ENCODE measurements at places on chromosomes 12 and 14.

DNA sequence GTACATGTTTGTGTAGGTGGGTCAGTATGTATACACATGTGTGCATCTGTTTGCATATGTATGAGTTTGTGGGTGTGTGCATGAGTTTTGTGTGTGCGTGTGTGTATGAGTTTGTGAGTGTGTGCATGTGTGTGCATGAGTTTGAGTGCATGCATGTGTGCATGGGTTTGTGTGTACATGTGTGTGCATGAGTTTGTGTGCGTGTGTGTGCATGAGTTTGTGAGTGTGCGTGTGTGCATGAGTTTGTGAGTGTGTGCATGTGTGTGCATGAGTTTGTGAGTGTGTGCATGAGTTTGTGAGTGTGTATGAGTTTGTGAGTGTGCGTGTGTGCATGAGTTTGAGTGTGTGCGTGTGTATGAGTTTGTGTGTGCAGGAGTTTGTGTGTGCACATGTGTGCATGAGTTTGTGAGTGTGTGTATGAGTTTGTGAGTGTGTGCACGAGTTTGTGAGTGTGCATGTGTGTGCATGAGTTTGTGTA lies 61.5 kb downstream of the FZD10 start:
- DNase-seq: no peak

DNA sequence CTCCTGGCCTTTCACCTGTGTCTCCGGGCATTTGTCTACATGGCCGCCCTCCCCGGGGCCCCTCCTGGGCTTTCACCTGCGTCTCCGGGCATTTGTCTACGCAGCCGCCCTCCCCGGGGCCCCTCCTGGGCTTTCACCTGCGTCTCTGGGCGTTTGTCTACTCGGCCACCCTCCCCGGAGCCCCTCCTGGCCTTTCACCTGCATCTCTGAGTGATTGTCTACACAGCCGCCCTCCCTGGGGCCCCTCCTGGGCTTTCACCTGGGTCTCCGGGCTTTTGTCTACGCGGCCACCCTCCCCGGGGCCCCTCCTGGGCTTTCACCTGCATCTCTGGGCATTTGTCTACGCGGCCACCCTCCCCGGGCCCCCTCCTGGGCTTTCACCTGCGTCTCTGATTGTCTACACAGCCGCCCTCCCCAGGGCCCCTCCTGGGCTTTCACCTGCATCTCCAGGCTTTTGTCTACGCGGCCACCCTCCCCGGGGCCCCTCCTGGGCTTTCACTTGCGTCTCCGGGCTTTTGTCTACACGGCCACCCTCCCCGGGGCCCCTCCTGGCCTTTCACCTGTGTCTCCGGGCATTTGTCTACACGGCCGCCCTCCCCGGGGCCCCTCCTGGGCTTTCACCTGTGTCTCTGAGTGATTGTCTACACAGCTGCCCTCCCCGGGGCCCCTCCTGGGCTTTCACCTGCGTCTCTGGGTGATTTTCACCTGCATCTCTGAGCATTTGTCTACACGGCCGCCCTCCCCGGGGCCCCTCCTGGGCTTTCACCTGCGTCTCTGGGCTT lies 68.0 kb upstream of the GALNT9 start:
- no peak for DNase-seq

DNA sequence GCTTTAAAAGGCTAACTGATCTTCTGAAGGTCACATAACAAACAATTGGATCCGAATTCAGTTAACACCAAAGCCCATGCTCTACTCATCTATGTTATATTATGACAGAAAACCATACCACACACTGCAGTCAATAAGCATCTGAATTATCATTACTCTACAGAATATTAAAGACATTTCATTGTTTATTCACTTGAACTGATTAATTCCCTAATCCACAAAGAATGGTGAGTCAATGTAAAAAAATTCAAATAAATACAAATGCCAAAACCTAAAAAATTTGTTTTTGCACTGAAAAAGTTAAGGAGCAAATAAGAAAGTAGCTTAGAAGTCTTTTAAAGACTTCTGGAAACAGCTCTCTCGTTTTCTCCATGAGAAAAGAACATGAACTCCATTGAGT lies 13.7 kb downstream of the NID2 start:
- DNase-seq: no peak

DNA sequence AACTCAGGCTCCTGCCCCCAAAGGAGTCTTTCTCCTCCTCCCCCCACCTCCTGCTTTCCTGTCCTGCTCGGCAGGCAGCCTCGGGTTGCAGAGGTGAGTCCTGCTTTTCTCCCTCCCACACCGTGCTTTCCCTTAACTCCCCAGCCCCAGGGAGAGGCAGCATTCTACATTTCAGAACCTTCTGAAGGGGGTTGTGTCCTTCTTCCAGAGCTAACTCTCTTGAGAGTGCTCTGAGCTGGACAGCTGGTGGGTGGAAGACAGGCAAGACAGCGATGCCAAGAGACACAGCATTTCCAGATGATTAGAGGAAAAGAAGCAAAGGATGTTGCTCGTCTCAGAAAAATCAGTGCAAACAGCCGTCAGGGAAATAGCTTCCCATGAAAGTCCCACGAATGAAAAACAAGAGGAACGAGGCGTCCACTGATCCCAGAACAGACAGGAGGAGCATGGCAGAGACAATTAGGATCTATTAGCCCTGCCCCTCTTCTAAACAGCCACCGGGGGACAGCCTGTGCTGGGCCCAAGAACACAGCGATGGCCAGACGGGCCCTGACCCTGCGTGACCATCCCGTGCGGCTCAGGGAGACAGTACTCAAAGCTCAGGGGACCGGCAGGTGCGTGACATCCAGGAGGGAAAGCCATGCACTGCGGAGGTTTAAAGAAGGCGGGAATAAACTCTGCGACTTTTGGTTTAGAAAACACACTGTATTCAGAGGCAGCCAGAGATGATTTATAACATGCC lies 216.5 kb upstream of the RTL1 start:
- no peak for DNase-seq
